ENCODE measurements at places on chromosomes 4 and X. TPM values are rescaled to one million over a fixed set of nuclear protein-coding genes. Genes with fewer than 3 reads are reported as not detected.

DNA sequence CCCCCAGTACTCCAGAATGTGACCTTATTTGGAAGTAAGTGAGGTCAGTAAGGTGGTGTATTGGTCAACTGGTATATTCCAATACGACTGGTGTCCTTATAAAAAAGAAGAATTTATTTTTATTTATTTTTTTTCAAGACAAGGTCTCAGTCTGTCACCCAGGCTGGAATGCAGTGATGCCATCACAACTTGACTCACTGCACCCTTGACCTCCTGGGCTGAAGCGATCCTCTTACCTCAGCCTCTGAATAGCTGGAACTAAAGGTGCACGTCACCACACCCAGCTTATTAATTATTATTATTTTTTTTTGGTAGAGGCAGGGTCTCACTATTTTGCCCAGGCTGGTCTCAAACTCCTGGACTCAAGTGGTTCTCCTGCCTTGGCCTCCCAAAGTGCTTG, 115.1 kb upstream of the PITX2 start:
- peaks cover 24% of the 10 kb centered on the region for H3K4me1 ChIP-seq
- peaks cover 2% of the 10 kb centered on the region for H3K27me3 ChIP-seq
- H3K4me3 ChIP-seq: no peak overlapping the region
- H3K36me3 ChIP-seq: no peaks in the 10 kb centered on the region
- no peak for DNase-seq
- no peak overlapping the region for H3K27ac ChIP-seq

DNA sequence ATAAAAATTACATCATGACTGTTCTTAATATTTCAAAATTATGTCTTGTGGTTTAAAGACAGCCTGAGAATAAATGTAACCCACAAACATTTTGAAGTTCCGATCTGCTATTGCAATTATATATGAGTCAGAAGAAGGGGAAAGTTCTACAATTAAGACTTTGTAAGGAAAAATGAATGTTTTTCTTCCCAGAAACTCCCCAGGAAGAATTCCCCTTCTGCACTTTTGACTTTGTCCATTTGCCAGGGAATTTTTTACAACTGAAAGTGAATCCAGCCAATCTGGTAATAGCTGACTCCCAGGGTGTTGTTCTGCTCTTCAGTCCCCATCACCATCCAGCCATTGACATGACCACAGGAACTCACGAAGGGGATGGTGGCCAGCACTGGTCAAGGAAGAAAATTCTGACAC, 61.6 kb upstream of the NOCT start:
- H3K27me3 ChIP-seq: peaks cover 17% of the 10 kb centered on the region
- H3K36me3 ChIP-seq: no peaks in the 10 kb centered on the region
- DNase-seq: peak; percentile 55
- H3K27ac ChIP-seq: no peak overlapping the region
- H3K4me3 ChIP-seq: no peak overlapping the region

DNA sequence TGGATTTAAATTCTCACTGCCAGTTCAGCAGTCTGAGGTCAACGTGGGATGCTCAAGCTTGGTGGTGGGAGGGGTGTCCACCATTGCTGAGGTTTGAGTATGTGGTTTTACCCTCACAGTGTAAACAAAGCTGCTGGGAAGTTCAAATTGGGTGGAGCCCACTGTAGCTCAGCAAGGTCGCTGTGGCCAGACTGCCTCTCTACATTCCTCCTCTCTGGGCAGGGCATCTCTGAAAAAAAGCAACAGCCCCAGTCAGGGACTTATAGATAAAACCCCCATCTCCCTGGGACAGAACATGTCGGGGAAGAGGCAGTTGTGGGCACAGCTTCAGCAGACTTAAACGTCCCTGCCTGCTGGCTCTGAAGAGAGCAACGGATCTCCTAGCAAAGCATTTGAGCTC, 14.9 kb upstream of the RRAGB start:
- no peak for DNase-seq
- H3K36me3 ChIP-seq: no peaks in the 10 kb centered on the region
- H3K27ac ChIP-seq: no peak overlapping the region
- H3K27me3 ChIP-seq: peaks cover 5% of the 10 kb centered on the region
- no peaks in the 10 kb centered on the region for H3K4me1 ChIP-seq

GRCh38 chrX:40003428-40004245, 94.1 kb downstream of the BCOR start:
- H3K27ac ChIP-seq: no peak overlapping the region
- no peaks in the 10 kb centered on the region for H3K36me3 ChIP-seq
- no peaks in the 10 kb centered on the region for H3K4me1 ChIP-seq
- no peak overlapping the region for H3K4me3 ChIP-seq
- H3K27me3 ChIP-seq: peaks cover 14% of the 10 kb centered on the region

DNA sequence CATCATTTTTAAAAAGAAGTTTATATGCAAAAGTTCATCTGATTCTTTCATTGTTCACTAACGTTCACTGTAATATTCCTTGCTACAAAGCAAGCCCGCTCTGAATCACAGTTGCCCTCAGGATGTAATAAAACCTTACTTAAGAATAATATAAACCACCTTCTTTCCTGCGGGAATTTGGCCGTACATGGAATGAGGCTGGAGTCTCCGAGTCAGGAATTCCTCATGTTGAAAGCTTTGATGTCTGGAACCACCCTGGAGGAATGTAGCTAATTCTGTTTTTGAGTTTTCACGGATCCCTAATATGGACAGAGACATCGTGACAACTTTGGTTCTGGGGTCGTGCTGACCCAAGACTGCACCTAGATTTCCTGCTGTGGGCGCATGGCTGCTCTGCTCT, 58.5 kb downstream of the CRLF2 start:
- H3K27me3 ChIP-seq: peaks cover 7% of the 10 kb centered on the region
- peaks cover 14% of the 10 kb centered on the region for H3K4me1 ChIP-seq
- no peaks in the 10 kb centered on the region for H3K36me3 ChIP-seq
- no peak overlapping the region for H3K27ac ChIP-seq
- H3K4me3 ChIP-seq: 0 out of 2 replicates have a peak overlapping the region, but pooled peaks have one; percentile 50

GRCh38 chrX:39397561-39398199, 596.4 kb downstream of the MID1IP1 start:
- no peaks in the 10 kb centered on the region for H3K4me1 ChIP-seq
- H3K4me3 ChIP-seq: no peak overlapping the region
- no peak for DNase-seq
- no peaks in the 10 kb centered on the region for H3K36me3 ChIP-seq

DNA sequence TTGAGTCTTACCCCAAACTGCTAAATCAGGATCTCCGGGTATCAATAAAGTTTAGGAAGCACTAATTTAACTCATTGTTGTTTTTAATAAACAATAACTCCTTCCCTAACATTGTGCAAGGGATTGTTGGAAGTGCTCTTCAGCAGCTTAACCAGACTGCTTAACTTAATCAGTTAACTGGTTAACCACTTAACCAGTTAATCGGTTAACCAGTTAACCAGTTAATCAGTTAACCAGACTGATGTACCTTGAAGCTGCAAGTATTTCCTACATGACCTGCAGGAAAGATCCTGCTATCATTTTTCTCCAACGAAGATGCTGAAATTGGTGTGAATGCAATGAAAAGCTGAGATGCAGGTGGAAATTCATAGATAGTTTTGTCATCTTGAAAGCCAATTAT, 40.1 kb upstream of the AP1S2 start:
- no peaks in the 10 kb centered on the region for H3K36me3 ChIP-seq
- DNase-seq: no peak
- H3K4me3 ChIP-seq: no peak overlapping the region
- peaks cover 10% of the 10 kb centered on the region for H3K27me3 ChIP-seq

- H3K36me3 ChIP-seq: no peaks in the 10 kb centered on the region
- no peak for DNase-seq
- no peak overlapping the region for H3K27ac ChIP-seq
- no peaks in the 10 kb centered on the region for H3K27me3 ChIP-seq
Observed at GRCh38 chrX:50680990-50681389, 133.0 kb downstream of the SHROOM4 start.

The RAB41 gene
- total RNA-seq: not detected

The GAGE13 gene
- not detected for total RNA-seq

The LRP2BP gene
- 0.16 TPM for total RNA-seq

The KLHL34 gene
- total RNA-seq: not detected

The STOX2 gene
- not detected for total RNA-seq

The PPBP gene
- total RNA-seq: not detected

The SHOX gene
- 39.3 TPM for total RNA-seq

The NEIL3 gene
- total RNA-seq: 6.9 TPM

The MYOZ2 gene
- 0.41 TPM for total RNA-seq

Data from HFFc6 (cell line).